ENCODE measurements at places on chromosomes 2 and 18.
A peak's percentile ranks its signal among the peaks of the same experiment; 100 is the strongest.

DNA sequence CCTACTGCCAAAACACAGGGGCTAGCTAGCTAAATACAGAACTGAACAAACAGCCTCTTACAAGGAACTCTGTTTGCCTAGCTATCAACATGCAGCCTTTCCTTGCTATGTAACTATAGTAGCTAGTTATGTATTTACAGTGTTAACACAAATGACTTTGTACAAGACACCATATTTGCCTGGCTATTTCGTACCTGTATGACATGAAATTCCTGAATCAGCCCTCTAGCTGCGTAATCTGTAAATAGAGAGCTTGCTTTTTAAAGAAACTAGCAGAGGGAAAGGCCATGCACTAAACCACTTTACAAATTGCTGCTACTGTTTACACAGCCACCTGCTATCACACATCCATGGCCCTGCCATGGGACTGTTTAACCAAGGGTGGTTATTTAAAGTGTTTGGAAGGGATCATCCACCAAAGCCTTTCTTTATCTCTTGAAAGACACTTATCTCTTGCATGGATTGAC, 248.7 kb downstream of the TFCP2L1 start:
- DNase-seq, result no peak

- DNase-seq, result no peak
Observed at GRCh38 chr2:85053802-85054201, 79.4 kb upstream of the TCF7L1 start.

- DNase-seq, result no peak
Observed at GRCh38 chr2:216402751-216403150, 9.5 kb upstream of the SMARCAL1 start.

GRCh38 chr2:210591663-210592062, 35.3 kb downstream of the CPS1 start:
- no peak for DNase-seq

DNA sequence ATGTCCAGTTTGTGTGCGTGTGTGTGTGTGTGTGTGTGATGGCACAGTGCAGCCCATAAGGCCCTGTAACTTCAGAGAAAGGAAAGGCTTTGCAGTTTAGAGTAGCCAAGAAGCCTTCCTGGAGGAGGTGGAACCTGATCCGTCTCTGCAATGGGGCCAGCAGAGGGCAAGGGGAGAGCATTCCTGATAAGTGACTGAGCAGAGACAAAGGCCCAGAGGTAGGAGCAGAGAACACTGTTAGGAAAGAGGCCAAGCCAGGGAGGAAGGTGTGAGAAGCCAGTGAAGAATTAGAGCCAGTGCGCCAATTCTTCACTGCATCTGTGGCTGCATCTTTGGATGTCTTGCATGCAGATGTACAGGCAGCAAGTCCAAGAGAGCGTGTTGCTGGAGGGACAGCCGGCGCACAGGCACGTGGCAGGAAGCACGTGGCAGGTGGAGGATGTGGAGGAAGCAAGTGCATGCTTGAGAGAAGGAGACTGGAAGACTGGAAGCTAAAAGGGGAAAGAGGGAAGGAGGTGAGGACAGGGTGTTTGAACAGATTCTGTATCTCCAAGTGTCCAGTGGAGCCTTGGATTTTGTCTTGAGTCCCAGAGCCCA, 196.3 kb downstream of the CTIF start:
- DNase-seq, result no peak

GRCh38 chr2:238004077-238004830, 37.4 kb downstream of the UBE2F start:
- no peak for DNase-seq

GRCh38 chr2:35298493-35298892, 1057.1 kb upstream of the CRIM1 start:
- DNase-seq, result no peak

- no peak for DNase-seq
Observed at GRCh38 chr2:219643788-219644398, 16.5 kb downstream of the SLC4A3 start.

- DNase-seq, result no peak
Observed at GRCh38 chr2:18132697-18133096, 254.2 kb downstream of the KCNS3 start.

- DNase-seq, result no peak
Observed at GRCh38 chr18:58792086-58792485, 72.6 kb upstream of the ZNF532 start.

GRCh38 chr2:56266761-56267414, 83.1 kb downstream of the CCDC85A start:
- DNase-seq, result no peak

GRCh38 chr2:100222844-100223243, 80.5 kb upstream of the AFF3 start:
- DNase-seq, result no peak

DNA sequence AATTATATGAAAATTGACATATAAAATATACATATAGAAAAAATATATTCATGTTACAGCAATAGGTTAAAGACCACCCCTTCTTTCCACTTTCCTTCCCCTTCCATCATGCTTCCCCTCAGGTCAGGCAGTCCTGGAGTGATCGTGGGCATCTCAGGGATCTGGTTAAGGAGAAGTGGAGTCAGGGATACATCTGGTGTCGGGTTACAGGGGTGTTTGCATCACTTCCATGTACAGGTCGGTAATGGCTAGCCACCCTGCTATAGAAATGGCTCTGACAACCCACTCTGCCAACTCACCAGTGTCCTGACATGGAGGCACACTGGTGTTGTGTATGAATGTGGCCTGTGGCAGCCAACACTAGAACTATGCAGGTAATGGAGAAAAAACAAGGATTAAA, 36.3 kb upstream of the LGALSL start:
- no peak for DNase-seq

DNA sequence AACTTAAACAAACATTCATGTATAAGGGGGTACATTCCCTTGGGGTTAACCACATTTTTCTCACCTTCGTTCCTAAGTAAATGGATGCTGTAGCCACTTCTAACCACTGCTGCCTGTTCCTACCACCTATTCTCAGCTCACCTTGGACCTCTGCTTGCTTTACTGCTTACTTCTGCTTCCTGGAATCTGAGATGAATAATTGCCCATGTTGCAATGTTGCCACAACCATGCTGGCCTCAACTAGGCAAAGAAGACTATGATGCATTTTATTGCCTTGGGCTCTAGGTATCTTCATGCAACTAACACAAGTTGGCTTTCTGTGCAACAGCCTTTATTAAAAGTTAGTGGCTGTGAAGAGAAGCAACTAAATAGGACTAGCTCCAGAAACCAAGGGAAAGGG, 106.3 kb upstream of the TCF4 start:
- DNase-seq, result no peak

GRCh38 chr2:2846332-2847208, 515.5 kb upstream of the MYT1L start:
- no peak for DNase-seq

- DNase-seq, result no peak
Observed at GRCh38 chr2:27320958-27321543, 1.8 kb downstream of the MPV17 start.

- no peak for DNase-seq
Observed at GRCh38 chr2:186561467-186562208, 28.2 kb upstream of the ITGAV start.

- DNase-seq, result no peak
Observed at GRCh38 chr2:96113951-96114350, 2.4 kb downstream of the ADRA2B start.

- DNase-seq, result no peak
Observed at GRCh38 chr2:127634066-127634617, 11.8 kb upstream of the GPR17 start.

DNA sequence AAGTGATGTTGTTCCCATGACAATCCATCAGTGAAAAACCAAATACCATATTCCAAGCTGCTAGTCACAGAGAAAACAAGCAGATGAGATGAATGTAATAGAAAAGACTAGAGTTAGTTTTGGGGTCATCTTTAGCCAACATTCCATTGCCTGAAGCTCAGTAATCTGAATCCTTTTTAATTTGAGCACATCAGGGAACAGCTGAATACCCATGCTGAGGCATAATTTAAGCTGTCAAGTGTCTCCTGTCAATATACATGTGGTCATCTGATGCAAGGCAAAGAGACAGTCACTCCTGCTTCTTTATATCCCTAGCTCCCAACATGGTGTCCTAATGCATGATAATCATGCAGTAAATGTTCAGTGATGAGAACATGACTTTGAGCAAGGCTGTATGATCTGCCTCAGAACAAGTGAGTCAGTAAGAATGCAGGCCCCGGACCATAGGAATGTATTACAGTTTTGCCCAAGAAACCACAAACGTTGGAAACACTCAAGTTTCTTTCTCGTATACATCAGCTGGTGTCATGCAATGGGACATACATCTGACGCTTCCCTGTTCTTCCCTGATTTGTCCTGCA, 48.0 kb downstream of the CDK15 start:
- no peak for DNase-seq

DNA sequence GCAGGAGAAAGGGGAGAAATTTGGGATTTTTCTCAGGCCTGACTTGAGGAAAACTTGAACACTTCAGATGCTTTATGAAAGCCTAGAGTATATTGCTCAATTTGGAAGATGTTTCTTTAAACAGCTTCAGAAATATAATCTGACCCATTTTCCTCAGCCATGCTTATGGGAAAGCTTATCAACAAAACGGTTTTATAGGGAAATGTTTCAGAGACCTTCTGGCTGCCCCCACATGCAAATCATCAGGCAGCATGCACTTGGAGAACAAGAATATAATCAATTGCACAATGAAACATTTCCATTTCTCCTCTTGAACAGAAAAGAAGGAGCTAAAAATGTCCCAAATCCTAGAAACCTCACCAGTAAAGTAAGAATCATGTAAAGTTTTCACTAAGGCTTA, 411.2 kb upstream of the ETAA1 start:
- no peak for DNase-seq

- no peak for DNase-seq
Observed at GRCh38 chr2:160334028-160334741, 134.1 kb upstream of the ITGB6 start.

DNA sequence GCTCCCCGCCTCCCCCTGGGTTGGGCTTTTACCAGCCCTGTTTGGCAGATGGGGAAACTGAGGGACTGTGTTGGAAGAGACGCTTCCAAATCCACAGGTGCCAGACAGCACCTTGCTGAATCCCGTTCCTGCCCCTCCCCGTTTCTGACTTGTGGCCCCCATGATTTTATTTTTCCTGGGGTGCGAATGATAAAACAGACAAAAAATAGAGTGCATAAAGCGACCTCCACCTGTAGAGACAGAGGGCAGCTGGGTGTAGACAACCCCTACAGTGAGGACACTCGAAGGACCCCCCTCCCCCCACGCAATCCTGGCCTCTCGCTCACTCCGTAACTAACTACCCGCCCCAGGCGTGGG, 2.2 kb upstream of the CTDSP1 start:
- no peak for DNase-seq

DNA sequence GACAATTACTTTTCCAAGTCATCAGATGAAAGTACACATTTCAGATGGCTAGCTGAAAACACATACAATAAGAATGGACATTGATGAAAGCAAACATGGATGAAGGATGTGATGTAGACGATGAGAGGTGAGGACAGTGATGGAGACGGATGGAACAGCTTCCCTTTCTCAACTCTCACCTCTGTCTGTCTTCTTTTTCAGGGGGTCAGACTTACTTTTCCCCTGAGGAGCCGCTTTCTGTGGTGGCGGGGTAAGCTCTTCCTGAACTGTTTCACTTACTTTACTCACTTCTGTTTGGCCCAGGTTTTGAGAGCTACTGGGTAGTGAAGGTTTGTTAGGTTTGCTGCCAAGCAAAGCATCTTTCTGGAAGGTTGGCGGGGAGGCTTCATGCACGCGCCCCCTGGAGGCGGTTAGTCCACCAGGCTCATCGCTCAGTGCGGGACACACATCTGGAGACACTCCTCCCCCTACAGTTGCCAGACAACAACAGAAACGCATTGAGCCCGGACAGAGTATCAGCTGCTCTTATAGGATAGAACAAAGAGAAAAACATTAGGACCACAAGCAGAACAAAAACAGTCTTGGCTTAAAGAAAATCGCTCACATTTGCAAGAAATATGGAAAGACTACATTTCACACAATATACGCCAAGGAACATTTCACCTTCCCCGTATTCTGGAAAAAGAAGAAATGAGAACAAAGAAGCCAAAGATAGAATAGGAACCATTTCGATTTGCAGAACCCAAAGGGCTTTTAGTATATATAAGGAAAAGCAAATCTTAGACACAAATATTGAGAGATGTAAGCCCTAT, 90.5 kb downstream of the MYOM1 start:
- peak; percentile 82 for DNase-seq

DNA sequence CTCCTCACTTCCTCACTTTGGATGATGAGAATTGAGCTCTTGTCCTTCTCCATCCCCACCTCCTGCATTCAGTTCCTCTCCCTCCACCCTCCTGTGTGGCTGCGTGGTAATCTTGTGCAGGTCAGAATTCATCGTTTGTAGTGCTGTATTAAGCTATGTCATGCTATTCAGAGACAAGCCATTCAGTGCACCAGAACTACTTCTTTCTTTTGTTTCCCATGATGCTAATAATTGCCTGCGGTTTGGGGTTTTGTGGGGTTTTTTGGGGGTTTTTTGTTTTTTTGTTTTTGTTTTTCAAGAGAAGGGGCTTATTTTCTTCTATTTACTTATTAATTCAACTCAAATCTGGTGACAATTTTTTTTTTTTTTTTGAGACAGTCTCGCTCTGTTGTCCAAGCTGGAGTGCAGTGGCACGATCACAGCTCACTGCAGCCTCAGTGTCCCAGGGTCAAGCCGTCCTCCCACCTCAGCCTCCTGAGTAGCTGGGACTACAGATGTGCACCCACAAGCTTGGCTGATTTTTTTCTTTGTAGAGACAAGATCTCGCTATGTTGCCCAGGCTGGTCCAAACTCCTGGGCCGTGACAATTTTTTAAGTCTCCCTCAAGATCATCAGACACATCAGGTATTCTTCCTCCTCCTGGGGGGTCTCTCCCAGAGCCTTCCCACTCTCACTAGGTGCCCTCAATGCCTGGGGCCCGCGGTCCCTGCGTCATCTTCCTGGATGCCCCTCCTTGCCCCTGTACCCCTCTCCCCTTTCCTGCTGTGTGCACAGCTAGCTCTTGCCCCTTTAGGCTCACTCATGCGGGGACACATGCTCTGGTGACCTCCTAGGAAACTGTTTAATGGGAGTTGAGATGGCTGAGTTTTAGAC, 37.8 kb downstream of the MAL start:
- DNase-seq, result no peak

- DNase-seq, result no peak
Observed at GRCh38 chr2:17960925-17961324, 82.5 kb downstream of the KCNS3 start.

- DNase-seq, result no peak
Observed at GRCh38 chr2:174120346-174120745, 128.0 kb downstream of the OLA1 start.

DNA sequence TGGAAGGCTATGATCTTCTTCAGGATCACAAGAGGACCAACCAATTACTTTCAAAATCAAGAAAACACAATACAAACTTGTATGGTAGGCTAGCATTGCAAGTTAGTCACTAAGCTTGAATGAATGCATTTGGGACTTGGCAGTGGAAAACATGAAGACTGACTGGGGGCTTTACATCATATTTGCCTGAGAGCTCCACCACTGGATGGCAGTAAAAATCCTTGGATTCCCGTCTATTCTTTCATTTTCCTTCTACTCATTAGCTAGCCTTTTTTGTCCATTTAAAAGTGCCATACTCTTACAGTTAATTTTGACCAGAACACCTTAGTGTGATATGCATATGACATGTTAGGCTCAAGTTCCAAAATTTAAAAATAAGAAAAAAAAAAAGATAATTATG, 63.5 kb upstream of the RASGRP3 start:
- no peak for DNase-seq

- peak; percentile 20 for DNase-seq
Observed at GRCh38 chr2:181241797-181242196, 215.4 kb upstream of the ITGA4 start.

Data from CD4-positive, alpha-beta T cell treated with Interleukin-17A for 1 hour (primary cell).